ENCODE measurements at places on chromosomes 11 and 22. TPM values are rescaled to one million over a fixed set of nuclear protein-coding genes. Genes with fewer than 3 reads are reported as not detected.

Gene ANKK1
- total RNA-seq, result not detected

Gene KLHDC7B
- 0.92 TPM for total RNA-seq

Gene VSTM5
- 0.17 TPM for total RNA-seq

Gene GRIK4
- 1.6 TPM for total RNA-seq

Gene GAB4
- not detected for total RNA-seq

Gene CACNA1I
- 0.17 TPM for total RNA-seq

Gene KCTD14
- total RNA-seq, result 6.0 TPM

DNA sequence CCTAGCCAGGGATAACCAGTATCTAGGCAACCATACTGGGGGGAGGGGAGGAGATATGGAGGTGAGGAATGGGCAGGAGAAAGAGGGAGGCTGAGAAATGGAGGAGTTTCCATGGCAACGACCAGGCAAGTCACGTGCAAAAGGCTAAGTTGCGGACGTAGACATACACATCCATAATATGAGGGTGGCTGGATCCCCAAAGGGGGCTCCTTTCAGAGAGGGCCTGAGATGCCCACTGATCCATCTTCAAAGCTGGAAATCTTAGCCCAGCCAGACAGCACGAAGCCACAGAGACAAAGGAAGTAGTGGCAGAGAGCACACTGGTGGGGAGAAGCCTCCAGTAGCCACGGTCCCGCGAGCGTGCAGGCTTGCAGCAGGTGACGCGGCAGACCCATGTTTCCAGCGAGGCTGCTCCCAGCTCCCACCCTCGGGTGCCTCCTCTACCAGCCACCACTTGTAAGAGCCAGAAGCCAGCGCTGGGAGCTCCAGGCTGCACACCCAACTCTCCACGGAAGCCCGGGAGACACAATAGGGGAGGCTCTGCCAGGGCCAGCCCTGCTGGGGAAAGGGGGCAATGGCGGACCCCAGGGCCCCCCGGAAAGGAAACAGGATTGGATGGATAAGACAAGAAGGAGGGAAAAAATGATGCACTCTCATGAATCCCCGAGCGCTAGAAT, 938 bp downstream of the FXYD6 start:
- DNase-seq, result no peak

- no peak for DNase-seq
Observed at GRCh38 chr22:28154861-28155260, 235.8 kb upstream of the PITPNB start.

GRCh38 chr22:28670161-28670560, 9.5 kb downstream of the TTC28 start:
- DNase-seq, result no peak

- DNase-seq, result no peak
Observed at GRCh38 chr11:122421702-122422101, 233.8 kb upstream of the UBASH3B start.

DNA sequence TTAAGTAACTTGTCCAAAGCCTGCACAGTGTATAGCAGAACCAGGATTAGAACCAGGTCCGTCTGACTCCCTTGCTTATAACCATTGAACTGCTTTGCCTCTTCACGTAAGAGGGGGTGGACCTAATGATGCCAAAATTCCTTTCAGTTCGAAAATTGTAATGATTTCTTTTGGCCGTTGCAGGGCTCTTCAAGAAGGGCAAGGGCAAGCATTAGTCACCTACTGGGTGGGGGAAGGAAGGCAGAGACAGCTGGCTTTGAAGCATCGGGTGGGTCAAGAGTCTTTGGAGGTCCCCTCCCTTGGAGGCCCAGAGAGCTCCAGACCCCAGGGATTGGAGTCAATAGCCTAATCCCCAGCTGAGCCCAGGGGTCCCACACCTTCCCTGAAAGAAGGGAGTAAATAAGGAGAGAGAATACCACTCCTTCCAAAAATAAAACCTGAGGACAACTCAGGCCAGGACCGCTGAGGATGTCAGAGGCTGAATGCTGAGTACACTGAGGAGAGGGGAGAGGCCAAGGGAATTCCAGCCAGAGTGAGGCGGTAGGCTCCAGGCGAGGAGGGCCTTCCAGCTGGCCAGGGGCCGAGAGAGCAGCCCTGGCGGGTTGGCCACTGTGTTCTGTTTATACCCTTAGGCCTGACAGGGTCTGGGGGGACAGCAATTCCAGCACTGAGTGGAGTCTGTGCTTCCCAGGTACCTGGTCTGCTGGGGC, 14.1 kb downstream of the CREB3L1 start:
- DNase-seq, result peak; percentile 45
